ENCODE measurements at places on chromosomes 5 and 9.

DNA sequence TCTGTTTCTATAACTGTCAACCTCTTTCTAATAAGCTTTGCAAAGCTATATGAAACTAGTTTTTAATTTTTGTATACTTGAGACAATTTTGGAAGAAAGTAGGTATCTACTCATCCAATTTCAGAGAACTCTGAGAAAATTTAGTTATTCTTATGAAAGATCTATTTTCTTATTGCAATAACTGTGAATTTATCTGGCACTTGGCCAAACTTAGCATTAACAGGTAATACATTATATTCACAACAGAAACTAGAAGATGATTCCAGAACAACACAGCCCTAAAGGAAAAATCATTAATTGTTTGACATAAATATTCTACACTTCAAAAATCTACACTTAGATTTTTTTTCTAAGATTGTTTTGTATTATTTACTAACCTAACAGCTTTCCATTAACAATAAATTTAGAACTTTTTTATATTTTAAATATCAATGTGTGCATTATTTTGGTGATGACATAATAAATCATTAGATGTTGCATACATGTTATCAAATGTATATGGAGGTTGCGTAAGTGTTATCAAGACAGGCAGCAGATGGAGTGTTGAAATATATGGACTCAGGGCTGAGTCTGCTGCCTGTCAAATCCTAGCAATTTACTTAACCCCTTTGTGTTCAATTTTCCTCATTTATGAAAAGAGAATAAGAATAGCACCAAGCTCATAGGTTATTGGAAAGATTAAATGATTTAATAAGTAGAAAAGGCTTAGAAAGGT, 141.8 kb downstream of the MUSK start:
- DNase-seq: no peak

- no peak for DNase-seq
Measured at GRCh38 chr5:168829044-168829443, 249.9 kb upstream of the PANK3 start.

GRCh38 chr5:170451747-170452365, 52.0 kb upstream of the KCNIP1 start:
- no peak for DNase-seq

- DNase-seq: no peak
Measured at GRCh38 chr5:62066761-62067277, 239.2 kb upstream of the KIF2A start.

GRCh38 chr5:120101771-120102170, 362.3 kb upstream of the PRR16 start:
- no peak for DNase-seq

DNA sequence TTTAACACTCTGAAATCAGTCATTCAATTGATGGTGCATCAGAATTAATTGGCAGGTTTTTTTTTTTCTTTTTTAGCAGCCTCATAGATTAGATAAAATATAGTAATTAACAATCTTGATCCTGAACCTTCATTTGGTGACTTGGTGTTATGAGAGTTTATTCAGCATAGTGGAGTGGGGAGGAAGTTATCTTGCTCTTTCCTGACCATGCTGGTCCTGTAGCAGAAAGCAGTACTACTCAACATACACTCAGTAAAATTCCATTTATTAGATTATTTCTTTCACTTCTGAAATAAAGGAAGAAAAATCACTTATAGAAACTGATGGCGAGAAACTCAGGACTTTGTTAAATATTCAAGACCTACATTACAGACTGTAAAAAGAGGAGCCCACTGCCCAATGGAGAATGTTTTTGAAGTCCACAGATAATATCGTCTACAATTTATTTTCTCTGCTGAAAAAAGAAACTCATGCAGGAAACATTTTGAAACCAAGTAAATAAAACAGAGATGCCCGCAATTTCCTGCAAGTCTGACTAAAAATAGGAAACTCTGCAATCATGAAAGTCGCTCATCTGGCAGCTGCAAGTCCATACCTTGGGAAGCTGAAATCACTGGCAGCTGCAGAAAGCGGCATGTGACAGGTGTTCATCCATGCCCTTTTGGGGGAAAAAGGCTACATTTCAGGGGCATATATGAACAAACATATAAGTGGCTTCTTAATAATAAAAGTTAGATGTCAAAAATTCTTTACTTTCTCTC, 233.2 kb upstream of the RFX3 start:
- DNase-seq: no peak

DNA sequence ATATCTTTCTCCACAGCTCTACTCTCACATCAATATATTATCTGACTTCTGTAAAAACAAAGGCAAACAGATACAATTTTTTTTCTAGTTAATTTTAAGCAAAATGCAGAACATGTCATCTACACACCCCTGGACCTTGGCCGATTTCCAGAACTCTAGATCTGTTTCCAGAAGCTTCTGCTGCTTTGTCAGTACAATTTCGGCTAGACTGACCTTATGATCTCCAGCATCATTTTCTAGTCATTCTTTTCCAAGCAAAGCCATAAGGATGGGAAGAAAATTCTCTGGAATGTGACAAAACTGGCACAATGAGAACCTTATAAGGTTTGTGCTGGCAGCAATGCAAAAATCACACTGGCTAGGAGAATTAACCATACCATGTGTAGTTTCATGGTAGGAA, 132.8 kb upstream of the MPDZ start:
- DNase-seq: no peak

DNA sequence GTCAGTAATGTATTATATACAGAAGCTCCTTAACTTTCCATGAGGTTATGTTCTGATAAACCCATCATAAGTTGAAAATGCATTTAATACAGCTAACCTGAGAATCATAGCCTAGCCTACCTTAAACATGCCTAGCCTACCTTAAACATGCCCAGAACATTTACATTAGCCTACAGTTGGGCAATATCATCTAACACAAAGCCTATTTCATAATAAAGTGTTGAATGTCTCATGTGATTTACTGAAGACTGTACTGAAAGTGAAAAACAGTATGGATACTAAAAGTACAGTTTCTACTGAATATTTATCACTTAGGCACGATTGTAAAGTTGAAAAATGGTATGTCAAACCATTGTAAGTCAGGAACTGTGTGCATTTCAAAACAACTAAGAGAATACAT, 1.6 kb downstream of the GM2A start:
- no peak for DNase-seq

DNA sequence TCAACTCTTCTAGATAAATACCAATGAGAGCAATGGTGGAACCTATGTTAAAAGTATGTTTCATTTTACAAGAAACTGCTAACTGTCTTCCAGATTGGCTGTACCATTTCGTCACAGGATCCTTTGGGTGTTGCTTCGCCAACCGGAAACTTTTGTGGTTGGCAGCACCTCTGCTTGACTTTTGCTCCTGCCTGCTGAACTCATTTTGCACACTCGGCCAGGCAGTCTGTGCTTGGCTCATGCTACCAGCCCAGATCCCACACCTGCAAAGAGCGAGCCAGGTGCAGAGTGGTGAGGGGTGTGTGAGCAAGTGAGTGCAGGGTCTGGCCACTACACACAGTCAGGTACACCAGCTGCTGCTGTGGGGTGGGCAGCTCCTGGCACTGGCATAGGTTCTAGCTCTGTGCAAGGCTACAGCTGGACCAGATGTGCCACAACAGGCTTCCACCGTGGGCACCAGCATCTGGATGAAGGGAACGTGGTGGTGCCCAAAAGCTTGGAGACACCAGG, 422.3 kb downstream of the PRR16 start:
- no peak for DNase-seq

DNA sequence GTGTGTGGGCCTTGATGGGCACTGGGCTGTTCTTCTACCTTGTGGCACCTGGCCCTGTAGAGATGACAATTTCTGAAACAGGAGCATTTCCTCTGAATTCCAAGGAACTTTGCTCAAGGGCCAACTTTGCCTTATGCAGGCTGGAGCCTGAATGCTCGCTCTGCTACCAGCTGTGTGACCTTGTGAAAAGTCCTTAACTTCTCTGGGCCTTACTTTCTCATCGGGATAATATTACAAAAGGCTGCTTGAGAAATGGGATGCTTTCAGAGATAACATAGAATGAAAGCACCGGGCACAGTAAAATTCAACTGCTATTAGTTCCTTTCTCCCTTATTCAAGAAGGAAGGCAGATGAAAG, 58.8 kb downstream of the GADD45G start:
- DNase-seq: no peak

- DNase-seq: no peak
Measured at GRCh38 chr5:132480893-132481595, 9.5 kb downstream of the IRF1 start.

GRCh38 chr5:172380987-172381643, 73.2 kb downstream of the SH3PXD2B start:
- DNase-seq: peak; percentile 15

DNA sequence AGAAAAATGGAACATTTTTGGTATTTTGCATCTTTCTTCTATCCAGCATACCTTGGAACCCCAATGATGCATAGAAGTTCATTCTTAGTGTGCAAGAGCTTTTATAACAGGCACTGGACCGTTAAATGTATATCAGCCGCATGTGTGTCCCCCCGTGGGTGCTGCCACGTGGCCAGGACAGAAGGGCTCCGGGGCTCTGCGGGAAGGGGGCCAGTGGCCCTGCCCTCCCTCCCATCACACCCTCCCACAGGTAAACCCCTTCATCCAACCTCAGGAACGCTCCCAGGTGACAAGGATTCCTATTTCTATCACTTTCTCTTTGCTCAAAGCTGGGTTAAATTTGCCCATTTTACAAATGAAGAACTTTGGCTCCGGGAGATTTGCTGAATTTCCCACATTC, 393.4 kb upstream of the IRX4 start:
- no peak for DNase-seq

DNA sequence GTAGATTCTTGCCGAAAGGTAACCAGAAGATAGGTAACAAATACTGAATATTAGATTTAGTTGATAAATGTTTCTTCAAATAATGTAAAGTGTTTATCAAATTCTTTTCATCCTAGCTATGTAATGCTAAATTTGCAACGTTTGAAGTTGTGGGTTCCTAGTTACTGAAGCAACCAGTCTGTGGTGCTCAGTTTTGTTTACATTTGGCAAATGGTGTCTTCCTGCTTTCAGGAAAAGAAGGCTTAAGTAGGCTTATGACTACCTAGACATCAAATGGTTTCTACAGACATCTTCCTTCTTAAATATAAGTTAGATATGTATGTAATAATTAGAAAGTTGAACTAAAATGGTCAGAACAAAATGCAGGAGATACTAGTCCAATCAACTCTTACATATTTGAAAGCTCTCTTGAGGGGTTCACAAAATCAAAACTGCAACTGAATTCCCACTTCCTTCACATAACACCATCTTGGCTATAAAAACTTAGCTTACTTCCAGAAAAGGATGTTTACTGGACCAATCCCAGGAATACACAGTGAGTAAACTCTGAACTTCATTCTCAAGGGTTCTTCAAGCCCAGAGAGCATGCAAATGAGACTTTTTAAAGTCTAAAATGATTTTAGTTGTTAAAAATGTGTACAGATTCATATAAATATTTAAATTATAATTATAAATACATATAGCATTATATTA, 125.7 kb upstream of the ITGA1 start:
- no peak for DNase-seq

GRCh38 chr5:105752801-105753200, 1917.9 kb downstream of the EFNA5 start:
- no peak for DNase-seq

DNA sequence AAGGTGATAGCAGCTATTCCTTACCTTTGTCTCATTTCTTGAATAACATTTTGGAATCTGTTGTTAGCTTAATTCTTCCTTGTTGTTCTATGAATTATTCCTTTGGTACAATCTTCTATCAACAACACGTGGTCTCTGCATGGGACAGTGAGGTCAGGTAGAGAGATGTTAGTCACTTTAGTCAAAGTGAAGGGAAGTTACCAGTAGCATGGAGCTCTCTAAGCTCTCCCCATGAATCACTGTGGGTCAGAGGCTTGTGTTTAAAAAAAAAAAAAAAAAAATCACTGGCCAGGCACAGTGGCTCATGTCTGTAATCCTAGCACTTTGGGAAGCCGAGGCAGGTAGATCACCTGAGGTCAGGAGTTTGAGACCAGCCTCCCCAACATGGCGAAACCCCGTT, 116.0 kb downstream of the GOLPH3 start:
- DNase-seq: no peak

DNA sequence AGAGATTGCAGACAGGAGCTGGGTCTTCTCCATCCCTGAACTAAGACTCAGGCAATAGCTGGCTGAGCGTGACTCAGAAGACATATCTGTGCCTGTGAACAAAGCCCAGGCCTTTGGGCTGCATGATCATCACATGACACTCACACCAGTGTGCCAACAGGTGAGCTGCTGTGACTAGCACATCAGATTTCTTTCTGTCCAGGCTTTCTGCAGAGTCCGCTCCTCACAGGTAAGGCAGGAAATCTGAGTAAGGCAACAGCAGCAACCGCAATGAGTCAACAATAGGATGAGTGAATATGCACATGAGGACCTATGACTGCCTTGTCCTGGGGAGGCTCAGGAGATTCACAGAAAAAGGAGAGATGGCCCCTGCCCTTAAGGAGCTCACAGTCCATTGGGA, 293.6 kb downstream of the ACTL7B start:
- DNase-seq: no peak

GRCh38 chr5:67360047-67360446, 163.4 kb upstream of the CD180 start:
- no peak for DNase-seq

DNA sequence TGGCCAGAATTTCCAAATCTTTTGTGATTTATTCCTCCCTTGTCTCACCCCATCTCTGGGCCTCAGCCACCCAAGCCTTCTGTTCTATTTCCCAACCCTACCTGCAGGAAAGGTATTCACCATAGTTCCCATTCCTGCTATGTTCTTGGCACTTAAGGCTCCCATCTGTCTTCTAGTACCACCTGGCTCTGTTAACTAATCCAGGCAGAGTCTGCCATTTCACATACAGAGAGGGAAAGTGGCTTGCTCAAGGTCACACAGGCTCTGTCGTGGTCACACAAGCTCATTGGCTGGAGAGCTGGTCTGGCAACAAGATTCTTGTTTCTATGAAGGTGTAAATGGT, 35.2 kb downstream of the COL27A1 start:
- no peak for DNase-seq

DNA sequence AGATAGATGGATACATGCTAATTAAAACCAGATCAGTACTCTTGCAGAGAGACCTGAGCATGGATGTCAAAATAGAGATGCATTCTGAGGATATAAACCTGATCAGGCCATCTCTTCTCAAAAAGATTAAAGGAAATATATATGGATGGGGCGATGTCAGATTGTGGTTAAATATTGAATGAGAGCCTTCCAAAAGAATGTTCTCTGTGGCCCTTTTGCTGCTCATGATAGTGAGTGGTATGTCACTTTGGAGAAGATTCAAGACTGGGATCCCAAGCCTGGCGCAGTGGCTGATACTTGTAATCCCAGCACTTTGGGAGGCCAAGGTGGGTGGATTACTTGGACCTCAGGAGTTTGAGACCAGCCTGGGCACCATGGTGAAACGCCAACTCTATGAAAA, 20.5 kb downstream of the ZNF131 start:
- no peak for DNase-seq

DNA sequence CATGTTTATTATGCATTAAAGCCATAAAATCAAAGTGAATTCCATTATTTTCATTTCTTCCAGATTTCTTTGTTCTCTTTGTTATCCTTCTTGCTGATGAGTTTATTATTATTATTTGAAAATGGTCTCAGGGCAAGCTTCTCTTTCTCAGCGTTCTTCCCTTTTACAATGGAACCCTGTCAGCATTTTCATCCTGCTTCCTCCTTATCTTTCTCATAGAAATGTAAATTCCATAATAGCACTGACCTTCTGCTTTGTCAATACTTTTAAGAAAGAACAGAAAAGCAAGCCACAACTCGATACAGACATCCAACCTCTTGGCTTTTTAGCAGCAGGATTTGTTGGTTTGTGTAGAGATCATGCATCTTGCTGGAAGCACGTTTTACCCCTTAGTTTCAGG, 114.0 kb upstream of the BASP1 start:
- no peak for DNase-seq
